Karpas-422 (cell line): ENCODE measurements at places on chromosomes 11 and 22. TPM values are rescaled to one million over a fixed set of nuclear protein-coding genes. Genes with fewer than 3 reads are reported as not detected.

DNA sequence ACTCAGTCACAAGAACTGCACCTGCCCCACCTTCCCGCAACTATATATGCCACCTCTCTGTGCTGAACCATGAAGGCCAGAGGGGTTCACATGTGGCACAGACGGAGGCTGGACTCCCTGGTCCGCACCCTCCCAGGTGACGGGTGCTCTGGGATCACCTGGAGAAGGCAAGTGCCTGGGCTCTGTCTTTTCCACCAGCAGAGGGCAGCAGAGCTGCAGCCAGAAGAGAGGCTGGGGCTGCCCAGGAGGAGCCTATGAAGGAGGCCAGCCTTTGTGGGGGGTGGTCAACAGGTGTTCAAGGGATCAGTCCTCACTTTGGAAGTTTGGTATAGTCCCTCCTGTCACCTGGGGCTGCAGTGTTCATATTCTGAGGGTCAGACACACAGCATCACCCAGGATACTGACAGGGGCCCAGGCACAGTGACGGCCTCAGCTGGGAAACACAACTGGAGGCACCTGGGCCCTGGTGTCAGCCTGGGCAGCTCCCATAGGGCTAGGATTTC lies 39.2 kb upstream of the IGLL5 start:
- H3K4me3 ChIP-seq: peak overlapping the region; percentile 53; the same call in 1 of the 2 replicates
- DNase-seq: peak; percentile 93
- peaks cover 64% of the 10 kb centered on the region for H3K4me1 ChIP-seq
- H3K27ac ChIP-seq: peak overlapping the region; percentile 98
- H3K27me3 ChIP-seq: no peaks in the 10 kb centered on the region
- no peaks in the 10 kb centered on the region for H3K36me3 ChIP-seq

- no peaks in the 10 kb centered on the region for H3K4me1 ChIP-seq
- no peak overlapping the region for H3K27ac ChIP-seq
- H3K4me3 ChIP-seq: no peak overlapping the region
- no peaks in the 10 kb centered on the region for H3K36me3 ChIP-seq
- H3K27me3 ChIP-seq: no peaks in the 10 kb centered on the region
These were observed 30.0 kb upstream of the MUC5B start for GRCh38 chr11:1192741-1193325.

DNA sequence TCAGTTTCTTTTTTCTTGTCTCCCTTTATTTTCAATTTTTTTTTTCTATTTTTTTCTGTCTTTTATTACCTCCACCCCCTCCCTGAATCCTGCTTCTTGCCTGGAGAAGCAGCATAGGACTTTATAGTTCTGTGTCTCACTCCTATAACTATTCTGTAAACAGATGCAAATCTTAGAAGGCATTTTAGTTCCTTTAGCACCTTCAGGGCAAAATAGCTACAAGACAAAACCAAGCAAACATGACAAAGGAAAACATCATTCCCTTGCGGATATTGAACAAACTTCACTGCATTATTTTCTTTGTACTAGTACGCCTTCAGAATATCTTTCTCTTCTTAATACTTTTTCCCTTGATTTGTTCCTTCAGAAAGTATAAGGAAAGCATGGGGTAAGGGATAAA lies 446.2 kb upstream of the CHORDC1 start:
- no peak overlapping the region for H3K27ac ChIP-seq
- no peaks in the 10 kb centered on the region for H3K36me3 ChIP-seq
- no peak overlapping the region for H3K4me3 ChIP-seq
- no peaks in the 10 kb centered on the region for H3K27me3 ChIP-seq
- no peak for DNase-seq

DNA sequence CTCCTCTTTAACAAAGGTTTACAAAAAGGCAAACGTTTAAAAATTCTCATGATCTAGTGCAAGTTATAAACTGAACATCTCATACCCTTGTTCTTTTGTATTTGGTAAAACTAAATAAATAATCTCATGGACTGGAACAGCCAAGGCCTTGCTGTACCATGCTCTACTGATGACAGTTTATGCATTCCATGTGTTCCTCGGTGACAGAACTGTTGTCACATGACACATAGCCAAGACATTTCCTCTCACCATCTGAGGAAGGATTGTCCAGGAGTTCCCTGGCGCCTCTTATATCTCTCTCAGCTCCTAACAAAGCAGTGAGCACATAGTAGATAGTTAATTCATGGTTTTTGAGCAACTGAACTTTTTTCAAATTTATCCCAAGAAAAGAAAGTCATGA lies 12.6 kb downstream of the CCDC83 start:
- no peak for DNase-seq
- no peak overlapping the region for H3K4me3 ChIP-seq
- H3K27me3 ChIP-seq: no peaks in the 10 kb centered on the region
- peaks cover 14% of the 10 kb centered on the region for H3K4me1 ChIP-seq
- no peaks in the 10 kb centered on the region for H3K36me3 ChIP-seq

- DNase-seq: no peak
- no peaks in the 10 kb centered on the region for H3K36me3 ChIP-seq
These were observed 41.6 kb downstream of the CD44 start for GRCh38 chr11:35180317-35181233.

GRCh38 chr11:93032580-93032979 lies 63.1 kb downstream of the MTNR1B start:
- no peaks in the 10 kb centered on the region for H3K36me3 ChIP-seq
- DNase-seq: no peak

The PRG3 gene
- total RNA-seq: not detected in 2 replicates

The KCNK4 gene
- total RNA-seq: not detected in 2 replicates

The MARK2 gene
- 22.1 and 26.9 TPM in 2 replicates for total RNA-seq

The CLTCL1 gene
- 5.0 and 12.9 TPM in 2 replicates for total RNA-seq

The NLRP14 gene
- total RNA-seq: 0.19 and 0.51 TPM in 2 replicates
